ENCODE measurements at places on chromosomes 16 and 17.

DNA sequence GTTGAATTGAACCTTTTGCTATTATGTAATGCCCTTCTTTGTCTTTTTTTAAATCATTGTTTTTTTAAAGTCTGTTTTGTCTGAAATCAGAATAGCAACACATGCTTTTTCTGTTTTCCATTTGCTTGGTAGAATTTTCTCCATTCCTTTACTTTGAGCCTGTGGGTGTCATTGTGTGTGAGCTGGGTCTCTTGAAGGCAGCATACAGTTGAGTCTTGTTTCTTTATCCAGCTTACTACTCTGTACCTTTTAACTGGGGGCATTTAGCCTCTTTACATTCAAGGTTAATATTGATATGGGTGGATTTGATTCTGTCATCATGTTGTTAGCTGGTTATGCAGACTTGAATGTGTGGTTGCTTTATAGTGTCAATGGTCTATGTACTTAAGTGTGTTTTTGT, 292.0 kb downstream of the MAP2K4 start:
- DNase-seq: no peak

DNA sequence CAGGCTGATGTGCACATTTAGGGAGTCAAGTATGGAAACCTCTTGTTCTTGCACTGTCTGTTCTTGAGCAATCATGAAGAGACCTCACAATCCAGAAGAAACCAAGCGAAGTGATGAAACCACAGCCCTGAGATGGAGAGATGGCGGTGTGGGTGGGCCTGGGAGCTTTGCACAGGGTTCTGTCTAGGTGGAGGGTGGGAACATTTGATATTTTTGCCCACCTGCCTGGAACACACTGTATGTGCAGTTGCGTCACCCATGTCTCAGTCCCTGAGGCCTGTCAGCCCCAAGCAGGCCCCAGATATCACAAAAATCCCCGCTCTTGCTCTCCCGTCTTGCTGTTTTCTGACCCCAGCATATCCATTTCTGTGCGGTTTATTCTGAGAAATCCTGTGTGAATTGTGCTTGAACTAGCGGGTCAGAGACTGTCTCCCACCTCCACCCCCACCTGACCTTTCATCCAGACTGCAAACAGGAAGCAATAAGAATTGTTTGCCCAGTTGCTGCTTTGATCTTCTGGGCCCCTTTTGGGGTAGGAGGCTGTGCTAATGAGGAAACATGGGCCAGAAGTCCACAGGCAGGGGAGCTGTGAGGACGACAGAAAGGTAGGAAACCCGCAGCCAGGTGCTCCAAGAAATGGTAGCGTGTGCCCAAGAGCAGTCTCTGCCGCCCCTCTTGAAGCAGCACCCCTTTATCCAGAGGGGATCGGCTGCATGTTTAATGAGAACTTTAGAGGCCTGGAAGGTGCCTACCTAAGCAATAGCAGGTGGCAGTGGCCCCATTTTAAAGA, 183.8 kb downstream of the CCDC182 start:
- no peak for DNase-seq

DNA sequence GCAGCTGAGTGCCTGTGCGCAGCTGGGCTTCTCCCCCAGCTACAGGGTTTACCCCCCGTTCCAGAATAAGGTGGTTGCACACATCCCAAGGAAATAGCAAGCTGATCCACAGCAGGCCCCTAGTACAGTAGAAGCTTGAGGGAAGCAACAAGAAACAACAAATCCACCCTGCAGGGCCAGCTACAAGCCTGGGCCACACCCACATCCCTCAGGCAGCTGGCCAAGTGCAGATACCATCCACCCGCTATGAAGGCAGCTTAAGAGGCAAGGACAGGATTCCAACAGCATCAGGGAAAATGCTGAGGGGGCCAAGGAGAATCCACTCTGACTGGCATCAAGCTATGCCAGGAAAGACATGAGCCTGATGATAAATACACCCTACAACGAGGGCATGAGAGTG, 66.9 kb upstream of the RCVRN start:
- no peak for DNase-seq

DNA sequence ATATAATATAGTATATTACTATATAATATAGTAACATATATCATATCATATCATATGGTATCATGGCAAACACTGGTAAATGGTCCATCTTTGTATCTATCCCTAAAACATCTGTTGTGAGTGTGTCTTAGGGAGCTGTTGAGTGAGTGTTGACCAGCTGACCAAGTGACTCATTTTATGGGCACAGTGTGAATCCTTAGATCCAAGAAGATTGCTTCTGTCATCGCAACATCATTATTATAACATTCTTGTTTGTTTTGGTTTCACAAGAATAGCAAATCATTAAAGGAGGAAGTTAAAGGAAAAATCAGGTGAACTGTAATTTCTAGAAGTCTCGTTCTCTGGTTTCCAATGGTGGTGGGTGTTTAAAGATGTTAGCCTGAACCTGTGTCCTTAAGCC, 11.7 kb upstream of the MAF start:
- DNase-seq: no peak

DNA sequence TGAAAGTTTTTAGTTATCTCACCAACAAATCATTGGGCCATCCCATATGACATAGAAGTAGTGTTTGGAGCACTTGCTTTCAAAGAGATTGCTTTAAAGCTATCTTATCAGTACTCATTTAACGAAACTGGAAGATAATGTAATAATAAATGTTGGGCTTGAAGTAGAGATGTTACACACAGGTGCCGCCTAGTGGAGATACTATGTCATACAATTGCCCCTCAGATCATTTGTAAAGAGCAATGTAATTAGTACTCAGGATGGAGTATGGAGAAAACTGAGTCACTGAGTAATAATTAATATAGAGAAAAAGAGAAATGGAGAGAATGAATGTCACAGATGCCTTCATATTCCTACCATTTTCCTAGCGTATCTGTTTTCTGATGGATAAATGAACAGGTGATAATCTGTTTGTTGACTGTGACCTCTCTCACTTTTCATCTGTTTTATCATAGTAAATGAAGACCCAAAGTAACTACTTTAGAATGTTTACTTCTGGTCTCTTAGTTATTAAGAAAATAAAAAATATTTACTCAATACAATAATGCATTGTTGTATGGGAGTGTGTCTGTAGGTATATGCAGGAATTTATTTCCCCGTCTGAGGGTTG, 80.4 kb downstream of the EFCAB5 start:
- no peak for DNase-seq

DNA sequence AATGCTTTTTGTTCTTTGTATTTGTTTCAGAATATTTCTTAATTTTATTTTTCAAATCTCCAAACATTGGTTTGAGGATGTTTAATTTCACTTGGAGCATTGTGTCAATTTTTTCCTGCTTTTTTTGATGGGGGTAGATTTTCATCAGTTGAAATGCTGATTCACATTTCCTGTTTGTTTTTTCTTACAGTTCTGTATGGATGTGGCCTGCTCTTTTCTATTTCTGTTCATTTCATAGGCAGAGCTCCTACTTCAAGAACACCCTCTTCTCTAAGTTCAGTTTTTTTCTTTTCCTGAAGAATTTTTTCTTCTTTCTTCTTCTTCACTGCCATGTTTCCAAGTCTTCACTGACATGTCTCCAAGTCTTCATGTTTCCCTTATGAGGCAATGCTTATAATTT, 8.8 kb downstream of the MBTD1 start:
- DNase-seq: no peak

DNA sequence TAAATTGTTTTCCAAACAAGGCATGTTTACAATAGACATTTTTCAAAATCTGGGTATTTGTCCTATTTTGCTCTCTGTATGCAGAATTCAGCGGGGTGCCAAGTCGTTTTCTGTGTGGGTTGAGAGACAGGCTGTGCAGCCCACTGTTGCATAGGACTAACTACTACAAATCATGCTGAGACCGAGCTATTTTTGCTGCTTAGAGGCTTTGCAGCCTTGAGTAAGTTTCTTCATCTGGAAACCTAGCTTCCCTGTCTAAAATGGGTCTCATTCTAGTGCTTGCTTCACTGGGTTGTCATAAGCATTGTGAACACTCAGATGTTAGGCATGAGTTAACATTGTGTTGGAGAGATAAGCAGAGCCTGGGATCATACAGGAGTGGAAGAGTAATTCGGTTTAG, 1.3 kb downstream of the PRPSAP2 start:
- DNase-seq: no peak

All from omental fat pad (tissue), 4 donors.